HTR-8/SVneo (cell line): ENCODE measurements at places on chromosomes 2 and 18.

DNA sequence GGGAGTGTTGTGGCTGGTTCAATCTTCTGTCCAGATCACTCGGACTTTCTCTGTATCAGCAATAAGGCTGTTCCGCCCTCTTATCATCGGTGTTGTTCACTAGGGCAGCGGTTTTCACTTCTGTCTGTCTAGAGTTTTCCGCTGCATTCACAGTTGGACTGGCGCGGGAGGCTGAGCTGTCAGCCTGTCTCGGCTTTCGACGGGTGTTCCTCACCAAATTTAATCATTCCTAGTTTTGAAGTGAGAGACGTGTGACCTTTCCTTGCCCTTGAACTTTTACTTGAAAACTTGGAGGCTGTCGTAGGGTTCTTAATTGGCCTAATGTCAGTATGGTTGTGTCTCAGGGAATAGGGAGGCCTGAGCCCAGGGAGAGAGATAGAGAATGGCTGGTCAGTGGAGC lies 108.3 kb downstream of the NFATC1 start:
- no peak for DNase-seq

DNA sequence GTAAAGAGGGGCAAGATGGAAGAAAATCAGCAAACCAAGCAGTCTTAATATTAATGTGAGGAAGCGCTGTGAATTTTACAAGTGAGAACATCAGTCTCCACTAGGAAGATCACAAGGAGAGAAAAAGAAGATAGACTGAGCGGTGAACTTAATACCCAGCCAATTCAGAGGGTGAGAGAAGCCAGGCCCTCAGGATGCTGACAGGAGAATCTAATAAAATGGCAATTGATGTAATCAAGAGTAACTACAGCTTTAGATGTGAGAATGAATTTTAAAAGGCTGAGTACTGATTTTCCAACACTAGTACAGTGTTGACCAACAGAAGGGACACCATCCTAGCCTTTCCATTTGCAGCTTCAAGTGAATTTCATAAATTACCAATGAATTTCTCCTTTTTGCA lies 35.7 kb upstream of the SIX2 start:
- no peak for DNase-seq

DNA sequence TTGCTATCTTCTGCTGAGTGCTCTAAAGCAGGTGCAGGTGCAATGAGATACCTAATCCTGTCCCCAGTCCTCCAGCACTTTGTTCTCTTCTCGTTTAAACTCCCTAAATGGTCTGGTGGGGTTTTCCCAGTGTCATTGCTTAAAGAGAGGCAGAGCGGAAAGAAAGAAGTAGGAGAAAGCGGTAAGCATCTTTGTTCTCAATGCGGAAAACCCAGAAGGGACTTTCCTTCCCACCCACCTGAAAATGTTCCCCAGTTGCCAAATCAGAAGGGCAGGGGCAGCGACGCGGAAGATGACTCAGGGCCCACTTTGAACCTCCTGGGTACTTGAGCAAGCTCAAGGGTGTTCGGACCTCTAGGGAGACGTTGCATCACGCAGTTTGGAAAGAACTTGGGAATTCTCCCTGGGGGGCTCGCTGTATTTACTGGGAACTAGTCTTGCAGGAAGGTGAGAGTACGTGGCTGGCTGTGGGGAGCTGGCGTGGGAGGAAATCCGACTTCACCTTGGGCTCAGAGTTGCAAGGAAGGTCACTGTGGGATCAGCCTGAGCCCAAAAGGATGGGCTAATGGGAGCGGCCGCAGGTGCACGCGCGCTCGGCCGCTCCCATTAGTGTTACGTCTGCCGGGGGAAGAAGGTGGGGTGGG lies 589 bp upstream of the SGPP2 start:
- no peak for DNase-seq

DNA sequence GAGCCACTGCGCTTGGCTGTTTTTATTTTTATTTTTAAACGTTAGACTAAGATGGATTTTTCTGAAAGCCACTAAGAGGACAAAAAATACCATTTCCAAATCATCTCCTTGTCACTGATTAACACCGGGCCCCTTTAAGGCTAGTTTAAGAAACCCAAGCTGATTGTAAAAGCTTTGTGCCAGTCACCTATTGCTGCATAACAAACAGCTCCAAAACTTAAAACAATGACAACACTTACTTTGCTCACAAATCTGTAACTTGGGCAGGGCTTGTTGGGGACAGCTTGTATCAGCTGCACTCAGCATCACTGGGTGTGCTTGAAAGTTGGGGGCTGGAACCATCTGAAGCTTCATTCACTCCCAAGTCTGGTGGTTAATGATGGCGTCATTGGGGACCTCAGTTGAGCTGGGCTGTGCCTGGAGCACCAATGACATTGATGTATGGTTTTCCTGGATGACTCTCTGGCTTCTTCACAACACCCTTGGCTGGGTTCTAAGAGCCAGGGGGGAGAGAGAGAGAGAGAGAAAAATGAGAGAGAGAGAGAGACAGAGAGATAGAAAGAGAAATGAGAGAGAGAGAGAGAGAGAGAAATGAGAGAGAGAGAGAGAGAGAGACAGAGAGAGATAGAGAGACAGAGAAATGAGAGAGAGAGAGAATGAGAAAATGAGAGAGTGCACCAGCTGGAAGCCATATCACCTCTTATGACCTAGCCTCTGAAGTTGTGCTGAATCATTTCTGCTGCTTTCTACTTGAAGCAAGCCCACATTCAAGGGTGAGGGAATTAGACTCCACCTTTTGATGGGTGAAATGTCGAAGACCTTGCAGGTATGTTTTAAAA lies 26.0 kb upstream of the ATG16L1 start:
- DNase-seq = no peak

- DNase-seq = no peak
These were observed 1.8 kb downstream of the REL start for GRCh38 chr2:60882971-60883753.

DNA sequence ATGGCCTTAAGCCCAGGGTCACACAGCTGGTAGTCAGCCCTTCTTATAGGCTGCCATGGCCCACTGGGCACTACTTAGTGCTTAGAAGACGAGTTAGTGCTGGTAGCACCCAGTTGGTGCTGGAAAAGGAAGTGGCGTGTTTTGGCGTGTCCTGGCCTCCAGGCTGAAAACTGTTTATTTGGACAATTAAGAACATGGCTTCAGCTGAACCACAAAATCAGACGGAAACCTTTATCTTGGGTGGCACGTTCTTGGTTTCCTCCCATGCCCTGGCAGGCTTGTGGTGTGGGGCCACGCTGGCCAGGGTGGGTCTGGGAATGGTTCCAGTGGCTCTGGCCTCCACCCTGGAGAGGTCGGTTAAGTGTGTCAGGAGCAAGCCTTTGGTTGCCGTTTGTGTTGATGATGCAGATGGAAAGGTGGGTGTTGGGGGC lies 141.5 kb upstream of the HAAO start:
- no peak for DNase-seq

DNA sequence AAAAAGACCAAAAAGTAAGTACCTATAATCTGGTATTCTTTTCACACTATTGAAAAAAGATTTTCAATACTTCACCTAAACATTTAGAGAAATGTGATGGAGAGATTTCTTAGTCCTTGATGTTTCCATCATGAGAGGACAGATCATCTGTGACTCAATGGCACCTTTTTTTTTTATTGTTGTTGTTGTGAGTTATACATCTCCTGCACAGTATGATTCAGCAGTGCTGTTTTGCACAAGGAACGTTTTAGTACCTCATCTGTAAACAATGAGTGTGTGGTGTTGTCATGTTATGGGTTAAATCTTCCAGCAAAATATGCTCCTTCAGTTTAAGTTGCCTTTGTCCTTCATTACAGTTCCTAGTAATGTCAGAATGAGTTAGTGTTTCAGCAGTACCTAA lies 2.2 kb downstream of the KIAA1328 start:
- no peak for DNase-seq

DNA sequence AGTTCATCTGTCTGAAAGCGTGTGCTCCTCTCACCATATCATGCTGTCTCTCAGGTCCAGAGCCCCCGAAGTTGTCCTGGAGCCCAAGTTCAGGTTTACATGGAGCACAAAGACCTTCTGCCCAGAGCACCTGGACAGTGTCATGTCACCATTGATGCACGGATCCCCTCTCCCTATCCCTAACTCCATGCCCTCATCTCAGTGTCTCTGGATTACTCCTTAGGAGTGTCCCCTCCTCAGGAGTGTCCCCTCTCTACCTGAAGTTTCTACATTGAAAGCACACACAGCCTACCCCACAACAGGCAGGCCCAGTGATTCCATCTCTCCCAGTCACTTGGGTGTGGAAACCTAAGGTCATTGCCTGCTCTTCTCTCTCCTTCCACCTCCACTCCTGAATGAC lies 144.1 kb upstream of the NCKAP5 start:
- no peak for DNase-seq

GRCh38 chr18:56982766-56983165 lies 164.1 kb upstream of the BOD1L2 start:
- DNase-seq = no peak

GRCh38 chr2:69119104-69119894 lies 106.3 kb downstream of the ANTXR1 start:
- DNase-seq = no peak

DNA sequence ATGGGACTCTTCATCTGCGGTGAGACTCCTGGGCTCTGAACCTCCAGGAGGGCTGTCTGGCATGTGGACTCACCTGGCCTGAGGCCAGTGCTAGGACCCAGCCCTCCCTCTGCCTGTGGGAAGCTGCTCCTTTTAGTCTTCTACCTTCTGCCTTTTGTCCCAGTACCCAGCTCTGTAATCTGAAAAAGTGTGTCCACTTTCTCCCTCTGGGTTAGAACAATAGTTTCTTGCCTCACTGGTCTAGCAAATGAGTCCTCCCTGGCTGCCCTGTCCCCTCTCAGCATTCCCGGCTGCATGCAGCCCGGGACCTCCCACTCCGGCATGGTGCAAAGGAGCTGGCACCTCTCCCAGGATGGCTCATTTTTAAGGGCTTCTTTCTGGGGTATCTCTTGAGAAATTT lies 25.9 kb downstream of the GKN2 start:
- no peak for DNase-seq

GRCh38 chr18:32576296-32576916 lies 105.7 kb upstream of the GAREM1 start:
- no peak for DNase-seq

- DNase-seq = no peak
These were observed 218.5 kb downstream of the TRIB2 start for GRCh38 chr2:12935222-12935621.
